ENCODE measurements at places on chromosomes 2 and 18.

DNA sequence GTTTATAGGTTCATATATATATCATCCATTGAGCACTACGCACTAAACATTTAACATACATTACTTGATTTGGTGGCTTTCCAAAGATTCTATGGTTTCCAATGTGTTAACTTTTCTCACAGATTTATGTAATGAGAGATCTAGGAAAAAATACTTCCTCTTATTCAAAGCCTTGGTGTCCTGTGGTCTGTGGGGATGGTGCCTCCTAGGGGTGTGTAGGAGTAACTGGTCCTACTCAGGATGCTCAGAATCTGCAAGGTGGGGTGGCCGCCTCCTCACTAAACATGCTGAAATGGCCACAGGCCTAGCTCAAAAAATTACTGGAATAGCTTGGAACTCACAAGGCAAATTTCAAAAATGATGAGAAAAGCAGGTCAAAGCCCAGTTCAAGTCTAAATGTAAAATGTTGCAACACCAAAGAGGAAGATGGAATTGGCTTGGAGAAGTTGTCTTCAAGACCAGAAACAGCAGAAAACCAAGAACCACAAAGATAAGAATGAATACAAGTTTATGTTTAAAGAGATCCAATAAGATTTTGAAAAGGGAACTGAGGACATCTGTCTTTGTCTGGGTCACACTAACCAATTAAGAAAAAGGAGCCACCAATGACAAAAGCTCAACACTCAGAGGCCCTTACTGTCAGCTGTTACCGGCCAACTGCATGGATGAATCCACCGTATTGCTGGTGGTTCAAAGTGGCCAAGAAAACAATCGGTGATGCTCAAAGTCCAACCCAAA is 11.5 kb downstream of the GPR55 start:
- DNase-seq: no peak

GRCh38 chr2:240965905-240966456 is 32.4 kb upstream of the SNED1 start:
- no peak for DNase-seq

GRCh38 chr2:42906557-42907411 is 114.4 kb upstream of the HAAO start:
- peak; percentile 86 for DNase-seq

DNA sequence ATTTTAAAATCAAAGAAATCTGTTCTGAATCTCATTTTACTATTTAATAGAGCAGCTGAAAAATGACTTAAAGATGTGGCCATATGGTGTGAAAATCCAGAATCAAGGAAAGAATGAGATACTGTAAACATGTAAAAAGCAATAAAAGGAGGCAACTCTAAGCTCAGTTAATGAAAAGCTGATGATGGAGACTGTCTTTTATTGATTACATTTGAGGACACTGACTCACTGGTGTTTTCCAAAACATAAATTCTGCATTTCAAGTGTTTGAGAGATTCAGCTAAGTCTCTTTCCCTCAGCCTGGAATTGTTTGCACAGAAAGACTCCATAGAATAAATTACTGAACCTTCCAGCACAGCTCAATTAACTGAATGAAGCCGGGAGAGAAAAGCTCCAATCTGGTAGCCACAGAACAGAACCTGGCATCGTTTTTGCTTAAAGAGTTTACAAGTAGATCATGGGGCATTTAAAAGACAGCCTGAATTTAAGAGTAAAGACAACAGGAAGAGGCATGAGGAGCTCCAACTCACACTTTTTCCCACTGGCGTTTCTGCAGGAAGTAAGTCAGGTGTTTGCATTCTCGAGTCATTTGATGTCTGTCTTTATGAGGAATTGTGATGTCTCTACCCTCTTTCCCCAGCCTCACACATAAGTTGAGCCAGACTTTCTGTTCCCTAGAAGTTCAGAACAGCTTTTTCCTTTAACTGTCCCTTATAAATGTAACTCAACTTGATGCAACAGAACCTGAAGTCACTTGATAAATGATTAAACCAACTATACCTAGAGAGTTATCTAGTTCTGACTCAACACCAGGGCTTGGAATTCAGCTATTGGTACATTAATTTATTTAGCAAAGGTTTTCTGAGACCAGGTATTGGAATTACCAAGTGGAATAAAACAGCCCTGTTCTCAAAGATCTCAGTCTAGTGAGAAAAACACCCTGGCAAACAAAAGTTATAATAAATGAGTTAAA is 53.3 kb downstream of the FTCDNL1 start:
- no peak for DNase-seq

- DNase-seq: no peak
These were observed 52.7 kb downstream of the TET3 start for GRCh38 chr2:74037379-74037860.

DNA sequence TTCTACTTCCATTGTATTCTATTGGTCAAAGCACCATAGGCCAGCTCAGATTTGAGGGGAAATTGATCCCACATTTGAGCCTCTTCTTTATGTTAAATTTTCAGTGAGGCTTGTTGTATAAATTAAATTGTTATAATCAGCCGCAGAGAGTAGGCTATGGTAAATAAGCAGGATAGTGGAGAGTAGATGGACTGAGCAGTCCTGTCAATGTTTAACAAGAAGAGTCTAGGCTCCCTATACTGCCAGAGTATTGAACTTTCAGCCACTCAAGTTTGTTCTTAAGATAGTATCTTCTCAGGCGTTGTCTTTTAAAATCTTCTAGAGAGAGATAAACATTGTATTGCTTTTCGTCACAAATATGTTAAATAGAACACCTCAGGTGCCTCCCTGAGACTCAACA is 100.9 kb downstream of the PRKRA start:
- DNase-seq: no peak

DNA sequence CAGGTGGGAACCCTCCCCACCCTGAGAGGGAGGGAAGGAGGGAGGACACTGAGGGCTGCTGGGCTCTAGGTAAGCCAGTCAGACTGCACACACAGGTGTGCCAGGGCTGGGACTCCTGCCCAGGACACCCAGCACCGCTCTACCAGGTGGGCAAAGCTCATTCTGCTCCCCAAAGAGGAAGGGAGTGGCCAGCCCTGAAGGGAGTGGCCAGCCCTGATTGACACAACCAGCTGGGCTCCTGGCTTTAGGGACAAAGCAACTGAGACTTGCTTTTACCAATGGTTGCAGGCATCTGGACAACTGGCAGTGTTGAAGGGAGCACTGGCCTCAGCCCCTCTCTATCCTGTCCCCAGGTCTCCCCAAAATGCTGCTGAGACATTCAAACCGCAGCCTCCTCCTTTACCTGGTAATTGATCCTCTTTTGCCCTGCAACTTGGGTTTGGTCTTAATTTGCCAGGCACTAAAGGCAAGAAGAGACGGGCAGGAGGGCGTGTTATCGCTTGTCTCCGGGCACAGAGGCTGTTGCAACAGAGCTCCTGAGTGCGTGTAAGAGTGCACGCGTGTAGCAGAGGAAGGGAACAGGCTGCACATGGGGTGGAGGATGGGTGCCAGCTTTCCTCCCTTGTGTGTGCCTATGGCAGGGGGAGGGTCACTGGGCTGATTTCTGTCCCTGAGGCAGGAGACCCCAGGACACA is 14.5 kb upstream of the FOSL2 start:
- no peak for DNase-seq

DNA sequence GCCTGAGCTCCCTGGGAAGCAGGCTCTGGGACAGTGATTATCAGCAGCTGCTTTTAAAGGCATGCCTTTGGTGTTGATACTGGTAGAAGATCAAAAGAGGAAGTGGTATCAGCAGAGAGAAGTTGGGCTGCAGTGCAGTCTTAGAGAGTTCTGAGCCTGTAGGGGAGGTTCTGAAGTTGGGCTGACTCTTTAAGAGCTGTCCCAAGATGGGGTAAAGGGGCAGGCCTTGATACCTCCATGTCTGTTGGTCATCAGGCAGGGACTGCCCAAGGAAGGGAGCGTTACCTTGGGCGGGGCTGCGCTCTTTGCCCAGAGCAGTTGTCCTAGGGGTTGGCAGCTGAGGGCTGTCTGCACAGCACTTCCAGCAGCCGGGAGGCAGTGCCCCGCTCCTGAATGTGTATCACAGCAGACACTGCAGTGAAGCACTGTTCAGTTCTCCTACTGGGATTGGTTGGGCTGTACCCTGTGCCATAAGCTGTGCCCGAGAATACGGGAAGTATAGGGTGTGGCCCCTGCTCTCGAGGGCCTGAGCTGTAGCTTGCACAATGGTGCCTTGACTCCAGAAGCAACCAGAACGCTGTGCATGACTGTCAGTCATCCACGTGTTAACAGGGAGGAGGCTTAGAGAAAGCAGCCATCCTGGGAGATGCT is 177.0 kb downstream of the CTIF start:
- no peak for DNase-seq

GRCh38 chr2:30693821-30694281 is 113.4 kb downstream of the CAPN13 start:
- DNase-seq: no peak

DNA sequence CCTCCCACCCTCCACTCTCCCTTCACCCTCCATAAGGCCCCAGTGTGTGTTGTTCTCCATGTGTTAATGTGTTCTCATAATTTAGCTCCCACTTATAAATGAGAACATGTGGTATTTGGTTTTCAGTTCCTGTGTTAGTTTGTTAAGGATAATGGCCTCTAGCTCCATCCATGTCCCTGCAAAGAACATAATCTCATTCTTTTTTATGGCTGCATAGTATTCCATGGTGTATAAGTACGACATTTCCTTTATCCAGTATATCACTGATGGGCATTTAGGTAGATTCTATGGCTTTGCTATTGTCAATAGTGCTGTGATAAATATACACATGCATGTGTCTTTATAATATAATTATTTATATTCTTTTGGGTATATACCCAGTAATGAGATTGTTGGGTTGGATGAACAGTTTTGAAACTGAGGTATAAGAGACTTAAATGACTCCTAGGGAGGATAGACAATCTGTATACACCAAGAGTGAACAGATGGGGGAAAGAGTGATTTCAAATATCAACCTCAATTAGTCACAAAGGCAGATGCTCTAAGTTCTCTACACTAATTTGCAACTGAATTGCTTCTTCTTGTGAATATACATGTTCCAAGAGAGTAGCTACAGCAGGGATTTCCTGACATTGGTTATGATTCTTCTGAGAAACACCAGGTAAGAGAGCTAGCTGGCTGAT is 23.7 kb downstream of the CWC22 start:
- DNase-seq: no peak

DNA sequence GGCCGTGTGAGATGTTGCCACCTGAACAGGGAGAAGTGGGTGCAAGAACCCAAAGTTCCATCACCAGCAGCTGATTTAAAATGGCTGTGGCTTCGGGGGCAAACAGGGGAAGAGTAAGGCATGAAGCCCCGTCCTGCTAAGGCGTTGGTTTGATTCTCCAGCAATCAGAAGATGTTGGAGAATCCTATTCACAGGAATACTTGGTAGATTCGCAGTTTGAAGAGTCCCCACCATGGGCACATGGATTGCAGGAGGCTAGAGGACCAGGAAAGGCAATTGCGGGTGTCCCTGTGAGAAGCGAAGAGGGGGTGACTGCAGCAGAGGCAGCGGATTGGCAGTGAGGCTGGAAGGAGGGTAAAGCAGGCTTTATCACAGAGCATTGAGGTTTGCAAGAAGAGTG is 46.6 kb upstream of the TXNDC2 start:
- no peak for DNase-seq

- no peak for DNase-seq
These were observed 536 bp downstream of the XDH start for GRCh38 chr2:31413862-31414550.

DNA sequence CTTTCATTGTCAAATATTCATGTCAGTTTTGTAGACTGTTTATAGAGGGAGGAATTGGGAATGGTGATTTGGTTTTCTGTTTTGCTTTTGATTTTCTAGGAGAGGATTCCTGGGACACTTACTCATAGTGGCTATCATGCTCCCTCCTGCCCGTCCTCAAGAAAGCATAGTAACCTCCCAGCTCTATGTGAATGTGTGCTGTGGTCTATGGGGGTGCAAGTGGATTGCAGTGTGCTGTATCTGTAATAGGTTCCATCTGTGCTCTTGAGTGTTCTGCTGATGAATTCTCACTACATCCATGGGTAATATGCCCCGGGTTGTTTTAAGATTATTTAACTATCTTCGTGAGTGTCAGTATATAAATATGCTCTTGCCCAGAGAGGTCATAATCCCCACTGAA is 811.3 kb downstream of the CNTNAP5 start:
- DNase-seq: no peak

DNA sequence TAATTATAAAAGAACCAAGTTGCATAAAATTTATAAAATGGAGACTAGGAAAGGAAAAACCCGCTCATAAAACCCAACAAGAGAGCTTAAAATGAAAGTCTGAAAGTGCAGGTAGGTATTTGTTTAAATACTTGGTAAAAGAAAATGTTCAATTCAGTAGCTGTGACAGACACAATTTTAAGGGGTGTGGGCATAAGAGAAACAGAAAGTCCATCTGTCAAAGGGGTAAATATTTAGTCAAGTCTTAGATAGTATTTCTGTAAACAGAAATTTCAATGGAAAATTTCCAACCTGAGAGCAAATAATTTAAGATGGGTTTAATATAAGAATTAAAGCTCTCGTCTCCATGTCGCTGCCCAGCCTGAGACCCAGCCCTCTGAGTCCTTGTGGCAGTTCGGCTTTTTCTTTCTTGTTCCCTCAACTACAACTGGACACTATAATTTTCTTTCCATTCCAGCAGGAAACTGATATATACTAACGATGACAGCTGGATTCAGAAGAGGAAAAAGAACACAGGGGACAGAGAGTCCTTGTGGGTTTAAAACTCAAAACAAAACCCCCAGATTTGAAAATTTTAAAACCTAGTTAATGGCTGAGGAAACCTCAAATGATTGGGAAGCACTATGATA is 88.0 kb upstream of the ZFP36L2 start:
- DNase-seq: no peak

DNA sequence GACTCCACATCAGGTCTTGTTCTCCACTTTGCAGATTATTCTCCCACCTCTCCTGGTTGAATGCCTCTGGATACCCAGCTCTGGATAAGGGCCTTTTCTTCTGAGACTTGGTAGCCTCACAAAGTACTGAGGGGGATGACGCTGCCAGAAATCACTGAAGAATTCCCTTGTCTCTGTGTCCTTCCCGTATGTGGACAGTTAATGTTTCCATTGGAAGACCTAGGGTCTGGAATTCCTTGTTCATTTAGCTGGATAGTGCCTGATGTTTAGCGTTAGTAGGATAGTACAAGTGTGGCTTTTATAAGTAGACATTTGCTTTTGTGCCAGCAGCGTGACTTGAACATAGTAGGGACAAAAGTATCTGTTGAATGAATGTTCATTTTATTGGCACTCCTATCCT is 76.9 kb downstream of the CLHC1 start:
- no peak for DNase-seq

DNA sequence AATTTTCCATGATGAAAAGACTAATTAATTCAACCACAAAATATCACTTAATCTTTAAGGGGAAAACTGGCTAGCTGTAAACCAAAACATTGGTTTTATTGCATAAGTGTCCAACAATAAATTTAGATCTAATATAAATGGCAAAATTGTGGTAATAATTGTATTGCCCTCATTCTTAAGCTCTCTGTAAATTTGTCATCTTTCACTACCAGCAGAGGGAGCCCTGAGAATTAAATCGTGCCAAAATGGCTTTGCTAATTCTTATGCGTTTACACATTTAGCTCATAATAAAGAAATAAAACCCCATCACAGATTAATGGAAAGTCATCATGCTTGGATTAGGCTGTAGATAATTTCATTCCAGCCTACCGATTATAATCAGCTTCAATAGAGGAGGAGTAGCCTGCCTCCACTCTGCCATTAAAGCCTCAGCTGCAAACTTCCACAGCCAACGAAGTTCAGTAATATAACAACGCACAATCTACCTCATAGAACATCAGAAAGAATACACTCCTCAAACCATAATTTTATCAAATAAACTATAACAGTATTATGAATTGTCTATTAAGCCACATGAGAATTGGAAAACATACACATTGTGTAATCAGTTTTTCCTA is 70.0 kb upstream of the ATP5MC3 start:
- DNase-seq: no peak

All from renal pelvis (tissue), 12 donors.